ENCODE measurements at places on chromosomes 12 and 14.

DNA sequence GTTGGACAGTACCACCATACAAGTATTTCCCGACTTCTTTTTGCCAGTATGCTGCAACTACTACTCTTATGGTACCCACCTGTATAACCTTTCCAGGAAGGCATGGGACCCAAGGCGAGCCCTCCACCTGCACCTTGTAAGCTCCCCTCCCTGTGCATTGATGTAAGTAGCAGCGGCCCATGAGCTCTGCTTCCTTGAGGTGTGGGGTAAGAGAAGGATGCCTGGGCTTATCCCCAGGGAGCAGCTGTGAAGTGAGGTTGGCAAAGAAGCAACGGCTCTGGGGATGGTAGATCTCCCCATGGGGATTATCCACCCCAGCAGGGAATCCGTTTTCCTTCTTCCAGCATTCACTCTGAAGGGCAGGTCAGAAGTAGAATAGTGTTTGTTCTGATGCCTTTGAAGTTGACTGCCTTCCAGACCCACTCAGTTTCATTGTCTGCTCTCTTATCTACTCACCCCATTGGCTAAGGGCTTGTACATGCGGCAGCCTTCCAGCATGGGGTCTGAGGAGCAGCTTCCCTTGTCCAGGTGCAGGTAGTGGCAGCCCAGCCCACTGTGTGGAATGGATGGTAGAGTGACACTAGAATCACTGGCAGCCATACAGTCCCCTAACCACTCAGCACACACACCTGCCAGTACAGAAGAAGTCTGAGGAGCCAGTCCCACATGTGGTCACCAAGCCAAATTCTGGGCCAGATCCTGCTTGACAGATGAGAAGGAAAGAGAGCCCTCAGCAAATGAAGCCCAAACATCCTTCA, 3.4 kb downstream of the CIROP start:
- no peak for DNase-seq

GRCh38 chr14:99693918-99694317, 9.8 kb downstream of the CYP46A1 start:
- no peak for DNase-seq

DNA sequence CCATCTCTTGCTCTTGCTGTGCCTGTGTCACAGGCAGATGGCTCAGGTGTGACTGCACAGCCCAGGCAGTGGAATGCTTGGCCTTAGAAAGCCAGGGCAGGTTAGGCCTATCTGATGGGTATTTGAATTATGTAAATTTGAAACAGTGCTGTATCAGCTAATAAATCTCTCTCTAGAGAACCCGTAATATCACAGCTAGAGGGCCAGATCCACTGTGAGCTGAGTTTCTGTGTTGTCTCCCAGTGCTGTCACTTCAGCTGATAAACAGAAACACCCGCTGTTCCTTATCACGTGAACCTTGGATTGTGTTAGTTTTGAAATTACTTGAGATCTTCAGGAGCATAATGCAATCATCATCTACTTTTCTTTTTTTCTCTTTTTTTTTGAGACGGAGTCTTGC, 21.5 kb upstream of the ALDH2 start:
- no peak for DNase-seq

DNA sequence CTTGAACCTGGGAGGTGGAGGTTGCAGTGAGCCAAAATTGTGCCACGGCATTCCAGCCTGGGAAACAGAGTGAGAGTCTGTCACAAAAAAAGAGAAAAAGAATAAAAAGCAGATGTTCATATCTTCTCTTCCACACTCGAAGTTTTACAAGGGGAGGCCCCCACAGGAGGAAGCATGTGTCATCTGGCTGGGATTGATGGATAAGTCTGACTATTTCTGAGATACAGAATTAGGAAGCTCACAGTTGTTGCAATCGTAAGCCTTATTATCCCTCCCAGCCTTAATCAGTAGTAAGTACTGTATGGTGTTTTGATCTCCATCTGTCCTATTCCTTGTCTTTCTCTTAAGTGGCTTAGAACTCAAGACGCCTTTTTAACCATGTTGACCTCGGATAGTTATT, 31.9 kb upstream of the RASSF8 start:
- no peak for DNase-seq

DNA sequence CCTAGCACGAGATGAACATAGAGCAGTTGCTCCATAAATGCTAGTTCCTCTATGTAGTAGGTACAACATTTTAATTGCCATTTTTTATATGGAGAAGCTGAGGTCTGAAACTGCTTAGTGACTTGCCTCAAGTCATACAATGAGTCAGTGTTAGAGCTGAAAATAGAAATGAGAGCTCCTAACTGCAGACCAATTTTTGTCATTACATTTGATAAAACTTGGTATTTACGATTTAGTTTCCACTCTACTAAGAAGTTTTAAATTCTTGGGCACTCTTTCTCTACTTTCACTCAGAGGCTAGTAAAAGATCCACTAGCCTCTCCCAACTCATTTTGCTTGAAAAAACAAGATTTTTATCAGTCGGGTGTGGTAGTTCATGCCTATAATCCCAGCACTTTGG, 8.1 kb upstream of the TMED10 start:
- no peak for DNase-seq

DNA sequence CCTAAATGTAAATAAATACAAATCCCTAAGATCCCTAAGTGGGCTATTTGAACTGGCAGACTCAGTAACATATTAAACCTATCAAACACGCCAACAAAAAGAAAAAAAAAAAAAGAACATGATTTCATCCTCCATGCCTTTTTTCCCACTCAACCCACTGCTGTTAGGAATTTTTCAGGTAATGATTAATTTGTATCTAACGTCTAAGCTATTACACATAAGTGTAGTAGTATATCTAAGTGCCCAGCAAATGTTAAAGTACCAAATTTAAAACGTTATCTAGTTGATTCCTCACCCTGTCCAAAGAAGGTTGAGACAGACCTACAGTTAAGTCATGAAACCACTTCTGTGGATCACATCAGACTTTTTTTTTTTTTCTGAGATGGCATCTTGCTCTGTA, 16.4 kb upstream of the ARID4A start:
- DNase-seq = no peak

- no peak for DNase-seq
Observed at GRCh38 chr14:67577181-67577808, 22.8 kb downstream of the PIGH start.

DNA sequence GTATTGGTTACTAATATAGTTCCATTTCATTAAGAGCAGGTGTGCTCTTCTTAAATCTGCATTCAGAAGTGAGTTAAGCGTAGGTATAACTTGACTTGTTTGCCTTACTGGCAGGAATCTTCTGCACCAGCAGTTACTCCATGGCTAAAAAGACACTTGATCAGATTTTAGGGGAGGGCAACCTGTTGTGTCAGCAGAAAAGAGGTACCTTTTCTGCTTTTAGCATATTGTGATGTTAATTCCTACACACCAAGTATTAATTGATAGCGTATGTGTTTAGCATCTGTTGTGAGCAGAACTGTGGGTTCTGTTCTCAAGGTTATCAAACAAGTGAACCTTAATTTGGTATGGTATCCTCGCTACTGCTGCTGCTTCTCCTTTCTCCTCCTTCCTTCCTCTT, 38.3 kb downstream of the TTLL5 start:
- DNase-seq = no peak

GRCh38 chr14:21205678-21206581, 50.1 kb upstream of the OR5AU1 start:
- DNase-seq = no peak

DNA sequence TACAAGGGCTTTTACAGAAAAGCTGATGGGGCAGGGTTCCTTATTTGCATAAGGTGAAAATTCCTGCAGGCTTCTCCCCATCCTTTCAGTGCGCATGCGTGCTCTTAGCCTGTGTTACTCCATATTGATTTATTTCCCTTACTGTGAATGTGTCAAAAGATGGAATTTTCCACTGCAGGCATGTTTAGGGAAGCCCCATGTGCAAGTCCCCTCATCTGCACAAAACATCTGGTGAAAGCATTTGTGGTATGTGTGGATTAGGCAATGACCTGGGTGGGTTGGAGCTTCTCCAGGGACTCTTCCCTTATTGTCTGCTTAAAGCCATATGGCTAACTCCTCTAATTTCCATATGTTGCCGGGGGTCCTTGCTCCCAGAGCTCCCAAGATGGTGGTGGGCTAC, 912.7 kb upstream of the LRFN5 start:
- no peak for DNase-seq

DNA sequence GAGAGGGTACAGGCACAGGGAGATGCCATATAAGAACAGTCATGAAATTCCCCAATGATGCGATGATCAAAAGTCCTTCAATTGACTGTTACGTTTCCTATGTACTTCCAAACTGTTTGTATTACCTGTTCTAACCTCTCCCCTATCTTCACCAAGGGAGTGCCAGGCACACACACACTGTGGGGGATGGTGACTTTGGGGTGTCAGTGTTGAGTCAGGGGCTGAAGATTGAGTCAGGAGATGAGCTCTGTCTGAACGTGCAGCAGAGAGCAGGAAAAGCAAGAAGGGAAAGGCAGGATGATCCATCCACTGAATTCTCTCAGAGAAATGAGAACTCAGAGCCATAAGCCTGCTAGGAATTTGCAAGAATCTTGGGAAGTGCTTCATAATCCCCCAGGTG, 153.4 kb downstream of the EFCAB11 start:
- DNase-seq = no peak

DNA sequence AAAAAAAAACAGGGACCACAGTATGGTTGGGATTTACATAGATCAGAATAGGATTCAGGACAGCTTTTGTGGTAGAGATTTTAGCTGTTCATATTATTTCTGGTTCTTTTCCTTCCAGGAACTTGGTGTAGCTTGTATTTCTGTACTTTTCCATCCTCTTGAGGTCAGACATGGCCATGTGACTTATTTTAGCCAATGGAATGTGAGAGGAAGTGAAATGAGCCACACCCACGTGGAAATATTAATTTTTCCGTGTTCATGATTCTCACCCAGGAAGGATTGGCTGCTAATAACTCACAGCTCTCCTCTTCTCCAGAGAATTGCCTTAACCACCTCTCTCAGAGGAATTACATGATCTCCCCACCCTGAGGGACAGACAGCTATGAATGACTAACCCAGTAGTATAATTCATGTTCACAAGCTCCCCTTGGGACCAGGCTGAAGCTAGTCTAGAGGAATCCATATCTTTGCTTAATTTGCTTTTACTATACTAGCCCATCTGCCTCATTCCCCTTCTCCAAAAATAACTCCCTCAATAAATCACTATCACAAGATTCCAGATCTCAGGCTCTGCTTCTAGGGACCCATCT, 340.4 kb downstream of the NUAK1 start:
- DNase-seq = no peak

DNA sequence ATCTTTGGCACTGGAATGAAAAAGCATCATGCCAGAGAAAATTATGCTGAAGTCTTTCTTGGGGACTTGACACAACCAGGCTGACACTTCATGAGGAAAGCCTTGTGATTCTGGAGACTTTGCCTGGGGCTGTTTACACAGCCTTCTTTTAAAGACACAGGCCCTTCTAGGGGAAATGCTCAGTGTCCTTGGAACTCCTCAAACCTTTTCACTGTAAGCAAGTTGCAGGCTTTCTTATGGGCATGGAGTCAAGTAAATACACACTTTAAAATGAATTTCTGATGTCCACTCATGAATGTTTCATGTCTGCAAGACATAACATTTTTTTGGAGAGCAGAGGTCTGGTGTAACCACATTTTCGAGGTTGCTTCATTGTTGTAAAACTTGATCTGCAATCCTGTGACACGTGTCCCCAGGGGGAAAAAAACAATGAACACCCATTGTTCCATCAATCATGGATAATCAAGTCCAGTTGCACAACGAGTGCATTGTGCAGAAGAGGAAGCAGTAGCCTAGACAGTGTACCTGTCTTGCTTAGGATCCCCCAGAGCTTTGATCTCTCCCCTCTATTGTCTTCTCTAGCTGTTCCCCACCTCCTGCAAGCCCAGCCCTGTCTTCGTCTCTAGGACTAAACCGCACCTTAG, 155.1 kb upstream of the PRICKLE1 start:
- DNase-seq = no peak

DNA sequence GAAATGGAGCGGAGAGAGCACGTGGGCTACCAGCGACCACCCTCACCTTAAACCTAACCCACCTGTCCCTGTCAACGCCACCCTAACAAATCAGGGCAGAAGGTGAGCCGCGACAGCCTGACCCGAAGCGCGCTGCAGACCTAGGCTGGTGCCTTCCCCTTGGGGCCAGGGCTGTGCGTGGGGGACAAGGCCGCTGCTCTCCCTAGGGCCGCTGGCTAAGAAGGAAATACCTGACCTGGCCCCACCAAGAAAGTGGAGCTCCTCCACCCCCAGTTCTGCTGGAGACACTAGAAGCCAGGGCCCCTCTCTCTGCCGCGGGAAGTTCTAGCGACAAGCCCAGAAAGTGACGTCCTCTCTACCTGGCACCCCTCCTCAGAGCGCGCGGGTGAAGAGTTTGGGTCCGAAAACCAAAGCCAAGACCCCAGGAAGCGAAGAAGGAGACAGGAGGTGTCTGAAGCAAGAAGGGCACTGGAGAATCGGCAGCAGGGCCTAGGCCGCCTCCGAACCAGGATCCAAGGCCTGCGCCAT, 7.5 kb downstream of the SIX1 start:
- DNase-seq = no peak

- no peak for DNase-seq
Observed at GRCh38 chr12:59459966-59460660, 135.7 kb upstream of the SLC16A7 start.

DNA sequence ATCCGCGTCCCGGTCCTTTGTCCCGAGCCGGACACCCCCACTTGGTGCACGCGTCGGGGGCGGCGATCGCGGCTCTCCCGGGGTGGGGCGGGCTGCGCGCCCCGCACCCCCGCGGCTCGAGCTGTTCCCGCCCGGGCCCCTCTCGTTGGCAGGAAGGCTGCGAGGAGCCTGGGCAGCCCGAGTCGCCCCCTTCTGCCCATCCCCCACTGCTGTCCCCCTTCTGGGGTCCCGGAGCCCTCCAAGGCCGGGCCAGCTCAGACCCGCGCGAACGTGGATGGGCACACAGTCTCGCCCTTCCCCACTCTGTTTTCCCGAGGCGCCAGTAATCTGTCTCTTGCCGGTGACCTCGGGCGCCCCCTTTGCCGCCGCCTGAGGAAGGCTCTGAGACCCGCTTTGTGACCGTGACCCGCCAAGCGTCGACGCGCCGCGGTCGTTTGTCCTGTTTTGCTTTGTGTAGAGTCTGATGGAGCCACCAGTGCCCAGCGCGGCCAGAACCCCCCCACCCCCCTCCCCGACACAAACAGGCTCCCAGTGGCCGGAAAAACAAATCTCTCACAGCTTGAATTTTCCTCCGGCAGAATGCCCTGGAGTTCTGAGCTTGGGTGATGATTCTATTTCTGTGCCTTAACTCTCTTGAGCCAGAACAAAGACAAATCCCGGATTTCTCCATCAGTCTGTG, 610 bp downstream of the C14orf132 start:
- no peak for DNase-seq

All from HCT116 (cell line).